Natural killer cell treated with Interleukin-12 subunit alpha and Interleukin-12 subunit beta and Interleukin-15 and Interleukin-18, amount 100 ng/mL, for 72 hours (primary cell): ENCODE measurements at places on chromosomes 13 and 19.

DNA sequence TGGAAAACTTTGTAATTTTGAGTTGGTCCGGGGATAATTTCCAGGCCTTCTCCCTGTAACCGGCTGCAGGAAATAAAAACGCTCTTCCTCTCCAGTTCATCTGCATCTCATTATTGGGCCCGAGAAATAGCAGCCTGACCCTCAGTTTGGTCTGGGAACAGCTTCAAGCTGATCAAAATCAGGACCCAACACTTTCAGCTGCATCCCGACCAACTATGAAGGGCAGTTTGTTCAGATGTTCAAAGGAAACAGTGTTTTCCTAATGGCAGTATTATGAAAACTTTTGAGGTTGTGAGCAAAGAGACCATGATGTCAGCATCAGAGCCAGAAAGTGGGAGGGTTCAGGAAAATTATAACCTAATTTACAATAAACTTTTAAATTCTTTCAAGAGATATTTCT is 35.7 kb downstream of the STK24 start:
- no peaks in the 10 kb centered on the region for H3K36me3 ChIP-seq
- H3K27ac ChIP-seq: no peak overlapping the region
- no peak for DNase-seq
- H3K4me3 ChIP-seq: no peak overlapping the region

DNA sequence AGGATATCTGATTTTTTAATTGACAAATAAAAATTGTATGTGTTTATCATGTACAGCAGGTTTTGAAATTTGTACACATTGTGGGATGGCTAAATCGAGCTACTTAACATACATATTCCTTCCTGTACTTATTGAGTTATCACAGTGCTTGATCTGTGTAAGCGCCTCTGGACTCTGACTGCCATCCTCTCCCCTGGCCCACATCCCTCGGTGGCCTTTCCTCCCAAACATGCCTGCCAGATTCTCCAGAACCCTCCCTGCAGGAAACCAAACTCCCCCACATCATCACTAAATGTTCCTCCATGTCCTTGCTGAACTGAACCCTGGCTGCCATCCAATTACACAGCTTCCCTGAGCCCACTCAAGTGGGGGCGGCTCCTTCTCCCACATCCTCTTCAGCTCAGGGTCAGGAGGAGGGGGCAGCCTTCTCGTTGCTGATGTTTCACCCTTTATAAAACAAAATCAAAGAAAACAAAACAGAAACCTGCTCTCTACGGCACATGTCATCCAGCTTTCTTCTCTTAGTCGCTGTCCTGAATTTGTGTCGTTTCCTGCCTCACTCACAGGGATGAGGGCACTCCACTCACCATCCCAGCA is 97.1 kb upstream of the SPATA13 start:
- H3K4me1 ChIP-seq: peaks cover 9% of the 10 kb centered on the region
- peak overlapping the region; percentile 32 for H3K27ac ChIP-seq
- no peaks in the 10 kb centered on the region for H3K36me3 ChIP-seq
- DNase-seq: no peak
- no peak overlapping the region for H3K4me3 ChIP-seq
- H3K27me3 ChIP-seq: peaks cover 11% of the 10 kb centered on the region

GRCh38 chr19:38223617-38224013 is 407 bp downstream of the DPF1 start:
- no peak overlapping the region for H3K27ac ChIP-seq
- no peak for DNase-seq
- peaks cover 14% of the 10 kb centered on the region for H3K4me1 ChIP-seq
- peaks cover 43% of the 10 kb centered on the region for H3K27me3 ChIP-seq
- peak overlapping the region; percentile 18 for H3K4me3 ChIP-seq
- peaks cover 9% of the 10 kb centered on the region for H3K36me3 ChIP-seq

- H3K4me1 ChIP-seq: peaks cover 12% of the 10 kb centered on the region
- H3K27me3 ChIP-seq: no peaks in the 10 kb centered on the region
Measured at GRCh38 chr19:38412961-38413360, 10.1 kb downstream of the FAM98C start.
